ENCODE measurements at places on chromosomes 4 and X. TPM values are rescaled to one million over a fixed set of nuclear protein-coding genes. Genes with fewer than 3 reads are reported as not detected.

The NDP gene
- 0.59 TPM for total RNA-seq

The RAB40AL gene
- 0.88 TPM for total RNA-seq

GRCh38 chr4:31530555-31530954 is 810.4 kb downstream of the PCDH7 start:
- DNase-seq = no peak
- H3K4me3 ChIP-seq = no peak overlapping the region
- no peaks in the 10 kb centered on the region for H3K36me3 ChIP-seq
- H3K27ac ChIP-seq = no peak overlapping the region
- no peaks in the 10 kb centered on the region for H3K27me3 ChIP-seq

GRCh38 chr4:137470806-137471205 is 61.5 kb downstream of the PCDH18 start:
- DNase-seq = no peak
- no peak overlapping the region for H3K27ac ChIP-seq
- peaks cover 6% of the 10 kb centered on the region for H3K4me1 ChIP-seq
- no peaks in the 10 kb centered on the region for H3K27me3 ChIP-seq
- no peak overlapping the region for H3K4me3 ChIP-seq
